Pons (tissue), 1 donor: ENCODE measurements at places on chromosomes 2 and 18.

DNA sequence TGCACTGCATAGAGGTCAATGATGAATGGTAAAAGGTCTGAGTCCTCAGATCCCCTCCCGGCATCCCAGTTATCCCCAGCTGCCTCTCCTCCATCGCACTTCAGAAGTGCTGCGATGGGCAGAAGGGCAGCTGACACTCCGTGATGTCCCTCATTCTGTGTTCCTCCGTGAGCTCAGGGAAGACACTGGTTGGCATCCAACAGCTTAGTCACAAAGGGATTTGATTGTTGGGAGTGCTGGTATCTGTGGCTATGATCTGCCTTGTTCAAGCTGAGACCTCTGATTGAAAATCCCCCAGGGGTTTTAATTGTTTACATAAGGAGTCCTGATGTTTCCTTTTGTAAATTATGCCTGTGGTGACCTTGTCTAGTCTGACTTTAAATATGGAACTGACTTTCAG lies 19.0 kb upstream of the SAG start:
- peak; percentile 88 for DNase-seq

- peak; percentile 25 for DNase-seq
Observed at GRCh38 chr2:121565389-121566250, 34.9 kb downstream of the RNU4ATAC start.

- no peak for DNase-seq
Observed at GRCh38 chr2:69170661-69171060, 157.7 kb downstream of the ANTXR1 start.

DNA sequence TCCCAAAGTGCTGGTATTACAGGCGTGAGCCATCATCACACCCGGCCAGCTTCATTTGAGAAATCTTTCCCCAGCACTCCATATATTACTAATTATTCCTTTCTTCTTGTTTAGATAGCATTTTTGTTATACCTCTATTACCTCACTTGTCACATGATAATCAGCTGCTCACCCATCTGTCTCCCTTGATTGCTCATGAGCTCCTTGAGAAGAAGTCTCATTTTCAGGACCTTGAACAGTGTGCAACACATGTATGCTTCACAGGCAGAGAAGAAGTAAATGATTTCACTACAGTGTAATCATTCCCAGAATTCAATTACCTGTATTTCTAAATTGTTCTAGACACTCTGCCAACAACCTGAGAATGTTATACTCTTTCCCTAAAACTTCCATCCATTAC lies 6.2 kb downstream of the PAIP2B start:
- DNase-seq, result no peak

- peak; percentile 72 for DNase-seq
Observed at GRCh38 chr18:13232086-13232917, 13.7 kb downstream of the LDLRAD4 start.

DNA sequence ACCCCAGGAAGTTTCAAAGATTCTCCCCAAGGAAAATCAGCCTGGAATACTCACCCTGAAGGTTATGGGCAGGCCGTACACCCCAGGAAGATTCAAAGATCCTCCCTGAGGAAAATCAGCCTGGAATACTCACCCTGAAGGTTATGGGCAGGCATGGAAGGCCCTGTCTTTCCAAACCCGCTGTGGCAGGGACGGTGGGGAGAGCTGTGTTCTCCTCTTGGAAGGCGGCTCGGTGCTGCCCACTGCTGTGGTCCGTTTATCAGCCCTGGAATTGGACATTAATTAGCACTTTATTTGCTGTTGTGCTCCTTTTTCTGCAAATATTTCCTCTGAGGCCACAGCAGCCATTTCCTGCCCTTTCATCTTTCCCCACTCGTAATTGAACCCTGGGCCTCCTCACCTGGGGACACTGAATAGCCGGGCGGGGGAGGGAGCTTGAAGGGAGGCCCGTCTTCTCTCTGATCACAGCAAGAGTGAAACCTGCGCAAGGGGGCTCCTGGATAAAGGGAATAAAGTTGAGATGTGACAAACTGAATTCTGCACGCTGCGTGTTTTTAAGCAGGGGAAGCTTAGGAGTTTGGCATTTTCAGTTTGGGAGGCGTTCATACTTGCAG lies 308.7 kb upstream of the SALL3 start:
- no peak for DNase-seq
